NCI-H2081 (cell line): ENCODE measurements at places on chromosomes 12 and 14.

DNA sequence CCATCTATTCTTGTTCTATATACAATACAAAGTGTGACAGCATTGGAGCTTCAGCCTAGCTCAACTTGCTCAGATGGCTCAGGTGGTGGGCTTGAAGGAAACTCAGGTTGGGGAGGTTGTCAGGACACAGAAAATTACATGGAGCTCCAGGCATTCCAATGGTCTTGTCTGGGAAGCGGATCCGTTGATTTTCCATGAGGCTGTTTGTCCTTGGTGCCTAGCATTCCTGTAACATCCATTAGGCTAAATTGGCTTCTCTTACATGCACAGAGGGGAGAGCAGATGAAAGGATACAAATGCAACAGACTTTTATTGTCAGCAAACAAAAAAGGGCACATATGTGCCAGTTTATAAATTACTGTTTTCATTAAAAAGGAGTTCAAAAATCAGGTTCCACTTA lies 75.5 kb upstream of the OTX2 start:
- no peak for DNase-seq

DNA sequence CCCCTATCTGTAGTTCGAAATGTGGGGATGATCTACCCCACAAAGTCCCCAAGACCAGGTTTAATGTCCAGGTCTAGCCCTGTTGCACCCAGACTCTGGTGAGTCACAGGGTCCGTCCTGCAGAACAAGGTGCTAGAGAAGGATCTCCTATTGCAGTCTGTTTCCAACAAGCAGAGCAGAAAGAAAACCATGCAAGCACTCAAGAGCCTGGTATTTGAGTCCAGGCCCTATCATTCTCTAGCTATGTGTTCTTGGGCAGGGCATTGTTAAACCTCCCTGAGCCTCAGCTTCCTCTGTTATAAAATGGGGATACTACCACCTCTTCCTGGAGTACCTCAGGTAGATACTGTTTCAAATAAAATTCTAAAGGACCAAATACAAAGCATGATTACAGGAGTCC lies 24.4 kb downstream of the MAP3K9 start:
- no peak for DNase-seq

DNA sequence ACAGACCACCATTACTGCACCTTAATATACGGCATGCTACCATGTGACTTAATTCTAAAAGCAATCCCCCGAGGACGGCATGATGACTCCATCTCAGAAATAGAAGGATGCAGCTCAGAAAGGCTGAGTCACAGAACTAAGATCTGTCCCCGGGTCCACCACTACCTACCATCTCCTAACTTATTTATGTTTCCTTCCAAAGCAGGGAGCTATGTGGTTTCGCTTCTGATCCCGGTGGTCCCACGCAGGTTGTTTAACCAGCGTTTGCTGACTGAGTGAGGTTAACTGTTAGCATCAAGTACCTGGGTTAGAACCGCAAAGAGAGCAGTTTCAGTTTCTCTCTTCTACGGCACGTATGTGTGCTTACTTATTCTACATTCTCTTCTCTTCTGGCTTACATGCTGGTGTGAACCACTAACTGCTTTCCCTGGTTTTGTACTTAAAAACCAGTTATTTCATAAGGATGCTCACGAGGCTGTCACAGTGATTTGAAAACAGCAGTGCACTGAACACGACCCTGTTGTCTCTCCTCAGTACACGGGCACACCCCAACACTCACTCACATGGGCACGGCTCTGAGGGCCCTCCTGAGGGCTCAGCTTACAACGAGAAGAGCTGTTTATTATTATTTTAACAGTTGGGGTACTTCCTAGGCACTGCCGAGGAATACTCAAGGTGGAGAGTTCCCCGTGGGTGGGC lies 66.7 kb downstream of the CCDC88C start:
- no peak for DNase-seq

- DNase-seq = no peak
Observed at GRCh38 chr14:69004731-69005431, 25.8 kb upstream of the ACTN1 start.

GRCh38 chr12:70332236-70332635 lies 33.9 kb upstream of the KCNMB4 start:
- no peak for DNase-seq
